ENCODE measurements at places on chromosomes 5 and 9. TPM values are rescaled to one million over a fixed set of nuclear protein-coding genes. Genes with fewer than 3 reads are reported as not detected.

IRX2 gene
- not detected for total RNA-seq

AGXT2 gene
- not detected for total RNA-seq

C9orf50 gene
- total RNA-seq, result 0.09 TPM

PKD2L2 gene
- not detected for total RNA-seq

EIF4E1B gene
- total RNA-seq, result not detected

CPLANE1 gene
- 11.0 TPM for total RNA-seq

IL31RA gene
- 0.27 TPM for total RNA-seq

RNF180 gene
- total RNA-seq, result 6.4 TPM

NR5A1 gene
- not detected for total RNA-seq

CDK9 gene
- total RNA-seq, result 102 TPM

CAVIN4 gene
- 2.0 TPM for total RNA-seq

SLC6A18 gene
- not detected for total RNA-seq

RORB gene
- total RNA-seq, result under 0.01 TPM

FOXD4L6 gene
- total RNA-seq, result not detected

C9 gene
- total RNA-seq, result not detected

FOXD4 gene
- 0.09 TPM for total RNA-seq

ATOX1 gene
- 76.2 TPM for total RNA-seq

TAF11L5 gene
- not detected for total RNA-seq

ARHGEF39 gene
- total RNA-seq, result 0.38 TPM

PCDH12 gene
- total RNA-seq, result 16.8 TPM

SLC4A9 gene
- total RNA-seq, result not detected

ADAMTSL1 gene
- 21.6 TPM for total RNA-seq

PCDHA1 gene
- not detected for total RNA-seq

SMIM33 gene
- total RNA-seq, result not detected

IL3 gene
- not detected for total RNA-seq

MEGF10 gene
- total RNA-seq, result 0.36 TPM

GAPVD1 gene
- 54.3 TPM for total RNA-seq

PTPN3 gene
- total RNA-seq, result 2.8 TPM

KCNMB1 gene
- total RNA-seq, result 0.54 TPM

ADAMTS12 gene
- total RNA-seq, result 16.9 TPM

CEL gene
- 0.28 TPM for total RNA-seq

WNT8A gene
- not detected for total RNA-seq

NTNG2 gene
- 0.28 TPM for total RNA-seq

FLT4 gene
- total RNA-seq, result 10.6 TPM

TAF1L gene
- under 0.01 TPM for total RNA-seq

FAM221B gene
- total RNA-seq, result not detected

CDX1 gene
- total RNA-seq, result not detected

SHOC1 gene
- total RNA-seq, result under 0.01 TPM

MAMDC2 gene
- total RNA-seq, result 10.2 TPM
